ENCODE measurements at places on chromosomes 5 and 9.

DNA sequence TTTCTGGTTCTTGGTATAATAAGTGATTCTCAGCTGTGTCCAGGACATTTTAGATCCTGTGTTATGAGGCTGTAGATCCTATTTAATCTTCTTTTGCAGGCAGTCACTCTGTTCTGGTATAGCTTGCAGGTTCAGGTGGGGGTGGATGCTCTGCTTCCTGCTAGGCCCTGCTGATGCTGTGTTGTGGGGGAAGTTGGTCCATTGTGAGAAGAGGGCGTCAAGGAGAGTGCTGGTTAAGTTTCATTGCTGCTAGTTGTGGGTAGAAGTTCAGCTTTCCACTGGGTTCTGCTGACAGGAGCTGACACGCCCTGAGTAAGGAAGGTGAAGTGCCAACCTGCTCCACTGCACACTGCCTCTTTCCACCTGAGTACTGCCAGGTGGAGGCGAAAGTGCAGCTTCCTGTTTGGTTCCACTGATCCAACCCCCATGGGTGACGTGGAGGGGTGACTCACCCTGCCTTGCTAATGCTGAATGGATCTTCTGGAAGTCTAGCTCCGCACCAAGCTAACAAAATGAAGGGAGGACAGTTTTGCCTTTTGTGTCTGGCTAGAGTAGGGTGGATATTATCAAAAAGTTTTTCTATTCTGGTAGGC, 16.3 kb downstream of the NMRK1 start:
- peak; percentile 17 for DNase-seq

DNA sequence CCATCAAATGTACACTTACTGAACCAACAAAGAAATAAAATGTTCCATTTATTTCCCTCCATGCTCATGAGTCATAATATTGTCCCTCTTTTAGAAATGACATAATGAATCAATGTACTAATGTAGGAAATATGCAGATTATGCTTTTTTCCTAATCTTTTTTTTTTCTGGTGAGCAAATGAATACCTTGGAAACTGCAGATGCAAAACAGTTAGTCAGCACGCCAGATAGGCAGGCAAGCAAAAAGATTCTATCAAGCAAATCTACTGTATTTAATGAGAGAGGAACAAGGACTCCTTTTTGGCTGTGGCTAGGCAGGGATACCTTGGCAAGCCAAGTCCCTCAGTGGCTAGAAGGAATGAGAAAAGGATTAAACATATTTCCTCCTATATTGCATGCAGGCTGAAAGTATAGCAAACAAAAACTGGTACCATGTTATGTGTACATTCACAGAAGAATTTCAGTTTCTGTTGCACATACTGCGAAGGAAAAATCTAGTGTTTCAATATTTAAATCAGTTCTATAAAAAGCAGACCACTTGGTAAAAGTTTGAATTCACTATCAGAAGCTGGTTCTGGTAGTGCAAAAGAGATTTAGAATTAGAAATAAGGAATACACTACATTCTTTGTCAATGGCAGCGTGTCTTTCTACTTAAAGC, 605.4 kb downstream of the TLE1 start:
- no peak for DNase-seq

DNA sequence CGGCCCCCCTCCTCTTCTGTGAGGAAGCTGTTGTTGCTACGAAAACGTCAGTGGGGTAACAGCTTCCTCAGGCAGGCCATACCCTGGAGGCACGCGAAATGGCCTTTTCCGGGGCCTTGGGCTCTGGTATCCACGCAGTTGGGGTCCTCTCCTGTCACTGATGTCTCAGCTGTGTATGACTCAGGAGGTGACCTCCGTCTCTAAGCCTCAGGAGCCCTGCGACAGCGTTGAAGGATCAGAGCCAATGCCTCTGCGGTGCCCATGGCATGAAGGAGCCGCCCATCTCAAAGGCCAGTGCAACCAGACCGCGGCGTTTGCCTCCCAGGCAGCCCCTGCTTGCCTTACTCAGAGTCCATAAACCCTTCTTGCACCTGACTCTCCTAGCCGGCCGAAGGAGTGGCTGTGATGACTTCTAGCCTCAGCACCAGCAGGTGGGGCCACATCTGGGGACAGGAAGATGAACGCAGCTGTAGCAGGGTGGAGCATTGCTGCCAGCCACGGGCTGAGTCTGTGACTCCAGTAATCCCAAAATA, 1.0 kb upstream of the MXD3 start:
- peak; percentile 18 for DNase-seq

DNA sequence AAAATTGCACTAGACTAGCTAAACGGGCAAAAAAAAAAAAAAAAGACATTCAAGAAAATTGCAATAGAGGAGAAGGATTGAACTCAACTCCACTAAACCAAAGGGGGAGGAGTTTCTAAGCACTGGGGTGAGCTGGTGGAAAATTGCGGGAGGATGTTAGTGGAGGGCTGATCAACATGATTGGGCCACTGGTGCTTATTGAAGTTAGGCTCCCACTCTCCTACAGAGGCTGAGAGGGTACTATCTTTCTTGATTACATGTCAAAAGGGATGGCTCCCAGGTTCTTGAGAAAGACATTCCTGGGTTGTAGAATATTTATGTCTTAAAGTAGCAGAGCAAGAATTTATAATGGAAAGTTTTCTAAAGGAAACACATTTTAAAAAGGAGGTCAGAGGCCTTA, 38.0 kb downstream of the CAMK4 start:
- DNase-seq = no peak

- no peak for DNase-seq
These were observed 46.7 kb downstream of the ZNF354A start for GRCh38 chr5:178683783-178684182.

- peak; percentile 45 for DNase-seq
These were observed 13.4 kb upstream of the XPA start for GRCh38 chr9:97710356-97711222.

DNA sequence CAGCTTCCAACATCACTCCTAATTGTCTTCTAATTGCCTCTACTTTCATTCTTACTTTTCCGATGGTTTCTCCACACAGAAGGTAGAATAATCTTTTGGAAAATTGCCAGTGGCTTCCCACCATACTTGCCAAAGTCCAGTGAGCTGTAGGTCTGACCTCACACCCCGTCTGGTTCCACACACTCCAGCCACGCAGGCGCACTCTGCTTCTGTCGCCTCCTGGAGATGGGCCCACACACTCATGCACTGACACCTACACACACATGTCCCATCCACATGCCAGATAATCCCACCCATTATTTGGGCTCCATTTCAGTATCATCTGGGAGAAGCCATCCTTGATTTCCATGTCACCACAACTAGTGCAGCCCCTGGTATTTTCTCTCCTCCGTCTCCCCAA, 12.7 kb downstream of the SHC3 start:
- DNase-seq = no peak

GRCh38 chr9:72979405-72980100, 26.7 kb upstream of the ALDH1A1 start:
- no peak for DNase-seq

GRCh38 chr5:20524991-20525529, 537.1 kb upstream of the CDH18 start:
- no peak for DNase-seq

GRCh38 chr9:133421615-133422542, at the start of gene ADAMTS13:
Gene ADAMTS13, plus strand, starts transcription at chr9:133422367. Its CDS starts 77 bp downstream, at chr9:133422444.
- no peak for DNase-seq

- no peak for DNase-seq
These were observed 17.8 kb downstream of the NUDT2 start for GRCh38 chr9:34346873-34347799.

DNA sequence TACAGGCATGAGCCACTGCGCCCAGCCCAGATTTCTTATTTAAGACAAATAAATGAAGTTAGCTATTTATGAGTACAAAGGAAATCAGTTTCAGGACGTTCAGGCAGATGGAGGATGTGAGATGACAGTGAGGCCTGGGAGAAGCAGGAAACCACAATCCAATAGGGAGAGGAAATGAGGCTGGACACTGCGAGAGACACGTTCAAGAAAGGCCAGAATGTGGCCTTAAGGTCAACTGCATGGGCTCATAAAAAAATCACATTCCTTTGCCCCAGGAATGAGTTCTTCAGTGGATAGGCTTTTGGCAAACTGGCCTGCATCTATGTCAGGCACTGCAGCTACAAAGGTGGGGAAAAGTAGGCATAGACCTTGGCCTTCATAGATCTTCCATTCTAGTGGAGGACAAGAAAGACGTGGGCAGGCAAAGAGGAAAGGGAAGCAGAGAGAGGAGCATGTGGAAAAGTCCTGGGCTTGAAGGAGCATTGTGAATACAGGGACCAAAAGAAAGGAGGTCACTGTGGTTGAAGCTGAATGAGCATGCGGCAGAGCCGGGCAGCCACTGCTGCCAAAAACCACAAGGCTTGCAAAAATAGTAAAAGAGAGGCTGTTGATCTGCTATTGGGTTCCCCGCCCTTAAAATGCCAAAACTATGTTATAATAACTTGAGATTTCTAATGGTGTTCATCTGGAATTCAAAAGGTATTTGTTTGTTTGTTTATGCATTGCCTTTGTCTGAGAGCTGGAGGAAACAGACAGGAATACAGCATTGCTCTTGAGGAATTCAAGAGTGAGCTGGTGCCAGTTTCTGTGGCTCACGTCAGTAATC, 133.0 kb downstream of the GNA14 start:
- DNase-seq = no peak

- no peak for DNase-seq
These were observed 505 bp upstream of the ACER2 start for GRCh38 chr9:19408316-19408692.

GRCh38 chr5:3853362-3853761, 257.7 kb downstream of the IRX1 start:
- DNase-seq = no peak

GRCh38 chr5:8019719-8020218, 150.8 kb downstream of the MTRR start:
- DNase-seq = no peak

DNA sequence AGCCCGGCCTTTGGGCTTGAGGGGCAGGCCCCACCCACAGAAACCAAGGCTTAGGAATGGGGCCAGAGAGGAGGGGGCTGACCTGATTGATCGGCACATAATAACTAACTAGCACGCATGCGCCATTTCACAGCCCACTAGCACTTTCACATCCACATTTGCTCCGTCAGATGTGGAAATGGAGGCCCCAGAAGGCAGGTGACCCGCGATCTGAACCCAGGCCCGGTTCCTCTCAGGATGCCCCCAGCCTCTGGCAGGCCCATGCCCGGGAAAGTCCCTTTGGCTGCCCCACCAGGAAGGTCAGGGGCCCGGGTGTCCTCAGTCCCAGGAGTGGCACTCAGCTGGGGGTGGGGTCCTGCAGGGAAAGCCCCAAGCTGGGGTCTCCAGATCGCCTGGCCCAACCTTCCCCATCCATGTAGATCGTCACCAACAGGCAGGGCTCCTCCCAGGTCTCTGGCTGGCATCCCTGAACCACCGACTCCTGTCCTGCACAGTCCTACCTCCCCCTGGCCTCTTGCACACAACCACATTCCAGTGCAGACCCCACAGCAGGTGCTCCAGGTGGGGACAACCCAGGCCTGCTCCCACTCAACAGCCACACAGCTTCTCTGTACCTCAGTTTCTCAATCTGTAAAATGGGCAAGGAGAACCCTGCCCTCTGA, 46.7 kb downstream of the VAV2 start:
- DNase-seq = no peak

DNA sequence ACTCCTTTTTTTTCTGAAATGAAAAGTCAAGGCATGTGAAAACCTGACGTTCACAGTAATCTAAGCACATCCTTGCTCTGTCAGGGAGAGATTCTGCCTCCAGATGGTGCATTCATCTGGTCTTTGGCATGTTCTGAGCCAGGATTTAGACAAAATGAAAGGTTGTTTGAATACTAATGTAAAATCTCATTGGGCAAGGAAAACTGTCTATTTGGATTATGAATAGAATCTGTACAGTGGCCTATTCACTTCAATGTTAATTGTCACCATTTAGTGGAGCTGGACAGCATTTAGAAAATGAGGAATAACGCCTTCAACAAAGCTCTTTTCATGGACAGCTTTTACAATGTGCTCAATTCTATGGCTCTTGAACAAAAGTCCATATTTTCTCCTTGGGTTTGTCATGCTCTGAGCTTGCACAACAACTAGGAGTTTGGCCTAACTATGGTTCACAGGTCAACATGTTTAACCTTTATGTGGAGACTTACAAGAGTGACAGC, 28.9 kb downstream of the ARHGEF28 start:
- no peak for DNase-seq

GRCh38 chr5:14463629-14464028, 118.0 kb upstream of the OTULINL start:
- no peak for DNase-seq

GRCh38 chr5:78605611-78606010, 43.0 kb downstream of the LHFPL2 start:
- no peak for DNase-seq

DNA sequence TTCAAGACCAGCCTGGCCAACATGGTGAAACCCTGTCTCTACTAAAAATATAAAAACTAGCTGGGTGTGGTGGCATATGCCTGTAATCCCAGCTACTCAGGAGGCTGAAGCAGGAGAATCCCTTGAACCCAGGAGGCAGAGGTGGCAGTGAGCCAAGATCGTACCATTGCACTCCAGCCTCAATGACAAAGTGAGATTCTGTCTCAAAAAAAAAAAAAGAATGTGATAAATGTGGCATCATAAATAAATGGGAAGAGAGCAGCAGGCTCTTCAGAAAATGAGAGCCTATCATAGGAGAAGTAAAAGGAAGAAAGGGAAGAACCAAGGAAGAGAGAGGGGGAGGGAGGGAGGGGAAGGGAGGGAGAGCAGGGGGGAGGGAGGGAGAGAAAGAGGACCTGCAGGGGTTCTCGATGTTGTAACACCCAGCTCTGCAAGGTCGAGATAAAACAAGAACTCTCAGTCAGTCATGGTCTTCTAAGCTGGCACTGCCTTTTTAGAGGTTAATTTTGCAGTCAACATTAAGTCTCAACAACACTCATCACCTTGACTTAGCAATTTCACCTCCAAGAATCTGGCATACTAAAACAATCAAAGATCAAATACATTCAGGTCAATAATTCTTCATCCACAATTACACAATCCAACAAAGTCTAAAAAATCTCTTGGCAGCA, 68.7 kb upstream of the SIMC1 start:
- DNase-seq = no peak

DNA sequence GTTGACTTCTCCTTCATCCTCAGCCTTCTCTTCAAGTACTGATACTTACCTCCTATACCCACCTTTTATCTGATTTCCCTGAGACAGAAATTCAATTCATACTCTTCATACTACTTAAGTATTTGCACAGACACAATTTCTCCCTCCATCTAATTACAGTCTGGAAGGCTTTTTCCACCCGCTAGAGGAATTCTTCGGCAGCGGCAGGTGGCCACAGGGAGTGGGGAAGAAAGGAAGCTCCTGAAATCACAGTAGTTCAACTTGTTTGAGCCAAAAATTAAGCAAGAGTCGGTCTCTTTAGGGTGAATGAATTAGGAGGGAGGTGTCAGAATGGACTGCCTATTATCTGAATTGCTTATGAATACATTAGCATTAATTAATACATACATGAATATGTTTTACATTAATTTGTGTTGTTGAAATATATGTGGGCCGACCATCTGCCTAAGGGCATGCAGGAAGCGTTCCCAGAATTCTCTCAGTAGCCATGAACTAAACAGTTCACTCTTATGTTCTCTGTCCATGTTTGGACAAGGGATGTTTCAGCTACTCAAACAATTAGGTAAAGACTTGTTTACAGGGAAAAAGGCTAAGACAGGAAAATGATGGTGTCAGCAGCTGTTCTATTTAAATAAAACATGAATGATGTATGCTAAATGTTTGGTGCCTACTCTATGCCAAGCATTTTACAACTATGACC, 101.4 kb upstream of the SMARCA2 start:
- DNase-seq = no peak

GRCh38 chr5:137372016-137372772, 126.9 kb downstream of the SPOCK1 start:
- no peak for DNase-seq

All from activated gamma-delta T cell treated with Interleukin-2 at 50 U/mL for 16 hours (primary cell).